Hindlimb muscle (tissue), 1 donor: ENCODE measurements at places on chromosomes 1 and 21.

GRCh38 chr1:116409751-116410191 lies 36.7 kb downstream of the ATP1A1 start:
- no peak for DNase-seq

DNA sequence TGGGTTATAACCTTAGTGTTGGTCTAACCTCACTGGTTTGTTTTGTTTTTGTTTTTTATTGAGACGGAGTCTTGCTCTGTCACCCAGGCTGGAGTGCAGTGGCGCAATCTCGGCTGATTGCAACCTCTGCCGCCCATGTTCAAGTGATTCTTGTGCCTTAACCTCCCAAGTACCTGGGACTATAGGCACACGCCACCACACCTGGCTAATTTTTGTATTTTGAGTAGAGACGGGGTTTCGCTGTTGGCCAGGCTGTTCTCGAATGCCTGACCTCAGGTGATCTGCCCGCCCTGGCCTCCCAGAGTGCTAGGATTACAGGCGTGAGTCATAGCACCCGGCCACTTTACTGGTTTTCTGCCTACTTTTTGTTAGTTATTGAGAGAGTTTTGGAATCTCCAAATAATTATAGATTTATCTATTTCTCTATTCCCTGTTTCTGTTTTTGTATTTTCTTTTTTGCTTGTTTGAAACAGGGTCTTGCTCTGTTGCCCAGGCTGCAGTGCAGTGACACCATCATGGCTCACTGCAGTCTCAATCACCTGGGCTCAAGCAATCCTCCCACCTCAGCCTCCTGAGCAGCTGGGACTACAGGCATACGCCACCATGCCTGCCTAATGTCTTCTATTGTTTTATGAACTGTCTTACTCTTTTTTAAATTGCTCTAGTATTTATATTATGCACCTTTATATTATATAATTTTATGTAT lies 21.4 kb downstream of the SMG7 start:
- no peak for DNase-seq

- peak; percentile 23 for DNase-seq
Observed at GRCh38 chr1:202968895-202969295, 1.8 kb upstream of the CYB5R1 start.

DNA sequence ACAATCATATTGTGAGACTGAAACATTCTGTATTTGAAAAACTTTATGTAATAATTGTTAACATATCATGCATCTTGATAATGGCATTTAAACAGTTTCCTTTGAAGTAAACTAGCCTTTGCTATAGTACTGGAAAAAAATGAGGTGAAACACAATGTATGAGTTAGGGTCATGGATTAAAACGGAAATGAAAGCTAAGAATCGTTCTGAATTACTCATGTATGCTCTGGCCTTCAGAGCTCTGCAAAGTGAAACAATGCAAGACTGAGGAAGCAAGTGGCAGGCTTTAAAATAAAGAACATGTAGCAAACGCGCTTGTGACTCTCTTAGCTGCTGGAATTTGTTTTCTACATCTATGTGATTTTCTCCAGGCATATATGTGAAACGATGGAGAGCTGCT lies 317.1 kb downstream of the DPYD start:
- DNase-seq = peak; percentile 16
